Vagina (tissue), 2 donors: ENCODE measurements at places on chromosomes 6 and 20.

DNA sequence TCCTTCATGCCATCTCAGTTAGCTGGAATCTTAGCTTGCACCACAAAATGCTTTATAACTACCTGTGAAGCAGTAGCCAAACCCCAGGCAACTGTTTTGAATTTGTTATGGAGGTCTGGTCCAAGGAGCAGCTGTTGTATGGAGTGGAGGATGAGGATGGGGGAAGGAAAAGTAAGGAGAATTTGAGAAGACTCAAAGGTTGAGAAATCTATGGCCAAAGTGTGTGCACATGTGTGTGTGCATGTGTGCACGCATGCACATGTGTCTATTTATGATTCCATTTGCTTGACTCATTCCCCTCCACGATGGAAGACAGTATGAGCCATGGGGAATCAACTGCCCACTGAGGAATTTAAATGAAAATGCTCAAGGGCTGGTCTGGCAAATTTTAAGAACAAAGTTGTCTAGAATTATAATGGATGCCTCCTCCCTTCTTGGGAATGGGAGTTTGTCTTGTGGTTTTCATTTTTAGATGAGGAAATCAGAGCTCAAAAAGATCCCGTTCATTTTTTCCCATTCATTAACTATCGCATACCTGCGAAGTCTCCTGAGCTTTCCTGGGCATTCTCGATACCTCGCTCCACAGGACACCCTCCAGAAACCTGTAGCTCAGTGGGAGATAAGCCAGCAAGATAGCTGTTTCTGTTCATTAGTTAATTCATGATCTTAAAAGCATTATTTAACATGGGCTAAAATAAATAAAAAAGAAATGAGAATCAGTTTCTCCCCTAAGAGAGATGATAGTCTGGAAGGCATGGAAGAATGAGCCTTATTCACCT, 152.3 kb upstream of the NEDD9 start:
- no peak for DNase-seq
- no peak overlapping the region for H3K4me3 ChIP-seq
- H3K36me3 ChIP-seq = no peaks in the 10 kb centered on the region
- H3K27me3 ChIP-seq = no peaks in the 10 kb centered on the region
- H3K27ac ChIP-seq = no peak overlapping the region
- no peaks in the 10 kb centered on the region for H3K4me1 ChIP-seq

DNA sequence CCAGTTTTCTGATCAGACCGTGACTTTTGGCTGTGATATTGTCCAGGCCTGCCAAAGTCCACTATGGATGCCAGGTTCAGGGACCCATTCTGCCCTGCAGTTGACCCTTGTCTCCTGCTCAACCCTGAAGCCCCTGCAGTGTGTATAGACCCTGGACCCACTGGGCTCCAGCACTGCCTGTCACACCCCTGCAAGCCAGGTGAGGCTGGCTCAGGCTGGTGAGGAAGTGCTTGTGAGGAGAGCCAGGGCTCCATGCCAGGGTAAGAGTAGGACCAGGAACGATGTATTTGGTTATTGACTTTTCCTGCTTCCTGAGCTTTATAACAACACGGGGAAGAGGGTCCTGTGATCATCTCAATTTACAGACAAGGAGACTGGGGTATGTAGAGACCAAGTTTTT, 19.1 kb upstream of the CD93 start:
- H3K4me3 ChIP-seq = no peak overlapping the region
- H3K4me1 ChIP-seq = peaks cover 42% of the 10 kb centered on the region
- H3K27ac ChIP-seq = no peak overlapping the region
- DNase-seq = no peak
- H3K36me3 ChIP-seq = no peaks in the 10 kb centered on the region

DNA sequence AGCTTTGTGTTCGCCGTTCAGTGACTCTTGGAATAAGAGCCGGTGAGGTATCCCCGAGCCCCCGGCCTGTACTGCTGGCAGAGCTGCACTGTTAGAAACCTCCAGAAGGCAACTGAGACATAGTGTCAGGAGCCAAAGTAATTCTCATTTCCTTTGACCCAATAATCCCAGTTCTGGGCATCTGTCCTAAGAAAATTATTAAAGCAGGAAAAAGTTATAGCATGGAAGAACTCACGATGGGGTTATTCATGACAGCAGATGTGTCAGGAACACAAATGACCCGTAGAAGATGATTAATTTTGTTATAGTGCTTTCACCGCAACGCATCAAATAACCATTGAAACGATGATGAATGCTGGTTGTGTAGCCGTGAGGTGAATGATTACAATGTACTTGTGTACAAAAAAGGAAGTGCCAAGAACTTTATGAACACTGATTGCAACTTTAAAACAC, 20.3 kb downstream of the CYP21A2 start:
- H3K27ac ChIP-seq = no peak overlapping the region
- no peak for DNase-seq
- no peaks in the 10 kb centered on the region for H3K4me1 ChIP-seq
- no peak overlapping the region for H3K4me3 ChIP-seq
- H3K27me3 ChIP-seq = no peaks in the 10 kb centered on the region

DNA sequence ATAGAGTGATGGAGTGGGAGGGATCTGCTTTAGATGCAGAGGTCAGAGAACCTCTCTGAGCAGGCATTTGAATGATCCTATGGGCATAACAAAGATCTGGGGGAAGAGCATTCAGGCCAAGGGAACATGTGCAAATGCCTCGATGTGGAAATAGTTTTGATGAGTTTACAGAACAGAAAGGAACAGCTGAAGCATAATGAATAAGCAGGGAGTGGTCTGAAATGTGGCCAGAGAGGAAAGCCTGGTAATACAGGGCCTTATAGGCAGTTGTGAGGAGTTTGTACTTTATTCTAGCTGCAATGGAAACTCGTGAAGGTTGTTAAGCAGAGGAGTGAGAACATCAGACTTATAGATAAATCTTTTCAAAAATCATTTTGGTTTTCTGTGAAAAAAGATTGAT, 33.0 kb upstream of the ME1 start:
- H3K27me3 ChIP-seq = no peaks in the 10 kb centered on the region
- no peaks in the 10 kb centered on the region for H3K36me3 ChIP-seq
- no peak overlapping the region for H3K4me3 ChIP-seq
- H3K4me1 ChIP-seq = no peaks in the 10 kb centered on the region
- H3K27ac ChIP-seq = no peak overlapping the region
- no peak for DNase-seq

GRCh38 chr6:81668615-81669047, 83.8 kb downstream of the TENT5A start:
- no peak overlapping the region for H3K27ac ChIP-seq
- H3K27me3 ChIP-seq = no peaks in the 10 kb centered on the region
- no peaks in the 10 kb centered on the region for H3K4me1 ChIP-seq
- no peaks in the 10 kb centered on the region for H3K36me3 ChIP-seq

DNA sequence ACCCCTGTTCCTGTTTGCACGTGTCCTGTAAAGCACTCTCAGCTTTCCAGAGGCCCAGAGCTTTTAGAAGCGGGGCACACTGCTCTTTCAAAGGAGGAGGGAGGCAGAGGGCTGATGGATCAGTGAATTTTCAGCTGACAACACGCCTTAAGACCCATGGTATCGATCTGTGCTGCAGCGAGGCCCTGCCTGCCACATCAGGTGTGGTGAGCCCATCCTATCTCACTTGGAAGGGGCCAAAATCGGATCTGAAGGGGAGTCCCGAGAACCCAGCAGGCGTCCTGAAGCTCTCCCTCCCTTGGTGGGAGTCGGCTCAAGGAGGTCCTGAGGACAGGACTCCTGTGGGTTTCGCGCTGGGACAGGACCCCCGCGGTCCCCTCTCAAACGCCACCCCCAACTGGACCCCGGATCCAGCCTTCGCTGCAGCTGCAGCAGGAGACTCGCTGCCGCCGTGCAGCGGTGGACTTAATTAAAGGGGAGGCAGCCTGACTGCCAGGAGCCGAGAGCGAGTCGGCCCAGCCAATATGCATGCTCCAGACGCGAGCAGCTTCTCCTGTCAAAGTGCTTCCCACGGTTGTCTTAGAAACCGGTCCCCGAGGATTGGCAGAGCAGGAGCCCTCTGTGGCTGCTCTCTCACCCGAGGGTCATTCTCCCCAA, 580.0 kb upstream of the ZNF337 start:
- no peak overlapping the region for H3K4me3 ChIP-seq
- H3K27me3 ChIP-seq = no peaks in the 10 kb centered on the region

DNA sequence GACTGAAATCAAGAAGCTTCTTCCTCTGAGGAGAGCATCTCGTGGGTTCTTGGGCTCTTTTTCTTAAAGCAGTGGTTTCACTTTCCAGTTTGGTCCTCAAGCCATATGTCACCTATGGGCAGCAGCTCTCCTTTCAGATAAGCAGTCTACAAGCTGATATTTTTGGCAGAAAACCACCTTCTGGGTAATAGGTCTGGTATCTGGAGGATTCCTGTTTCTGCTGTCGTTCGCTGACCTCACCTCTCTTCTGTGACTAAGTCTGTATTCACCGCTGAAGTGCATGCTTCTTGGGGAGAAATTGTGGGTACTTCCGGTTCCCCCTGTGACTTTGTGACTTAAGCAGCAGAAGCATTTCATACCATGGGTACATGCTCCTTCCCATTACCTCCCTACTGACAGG, 193.6 kb downstream of the EDN1 start:
- DNase-seq = no peak
- H3K27ac ChIP-seq = no peak overlapping the region
- H3K4me1 ChIP-seq = no peaks in the 10 kb centered on the region
- H3K27me3 ChIP-seq = no peaks in the 10 kb centered on the region
- no peak overlapping the region for H3K4me3 ChIP-seq

DNA sequence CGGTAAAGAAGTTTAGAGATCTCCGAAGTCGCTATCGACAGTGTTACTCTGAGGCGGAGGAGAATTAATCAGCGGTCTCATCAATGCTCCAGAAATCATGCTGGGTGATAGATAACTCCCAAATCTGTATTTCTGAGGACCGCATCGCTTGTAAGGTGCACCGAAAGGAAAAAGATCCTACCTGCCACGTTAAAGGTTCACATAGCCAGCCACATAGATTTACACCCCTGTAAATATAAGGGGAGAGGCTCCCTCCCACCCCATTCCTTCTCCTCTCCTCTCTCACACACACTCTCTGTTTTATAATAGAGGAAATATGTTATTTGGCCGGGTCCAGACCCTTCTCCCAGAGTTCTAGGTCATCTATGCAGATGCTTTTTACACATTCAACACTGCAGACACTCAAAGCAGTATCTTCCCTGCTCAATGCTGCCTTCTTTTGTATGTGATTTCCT, 620 bp upstream of the DEK start:
- peaks cover 38% of the 10 kb centered on the region for H3K4me1 ChIP-seq
- H3K27ac ChIP-seq = peak overlapping the region; percentile 97
- no peak for DNase-seq

DNA sequence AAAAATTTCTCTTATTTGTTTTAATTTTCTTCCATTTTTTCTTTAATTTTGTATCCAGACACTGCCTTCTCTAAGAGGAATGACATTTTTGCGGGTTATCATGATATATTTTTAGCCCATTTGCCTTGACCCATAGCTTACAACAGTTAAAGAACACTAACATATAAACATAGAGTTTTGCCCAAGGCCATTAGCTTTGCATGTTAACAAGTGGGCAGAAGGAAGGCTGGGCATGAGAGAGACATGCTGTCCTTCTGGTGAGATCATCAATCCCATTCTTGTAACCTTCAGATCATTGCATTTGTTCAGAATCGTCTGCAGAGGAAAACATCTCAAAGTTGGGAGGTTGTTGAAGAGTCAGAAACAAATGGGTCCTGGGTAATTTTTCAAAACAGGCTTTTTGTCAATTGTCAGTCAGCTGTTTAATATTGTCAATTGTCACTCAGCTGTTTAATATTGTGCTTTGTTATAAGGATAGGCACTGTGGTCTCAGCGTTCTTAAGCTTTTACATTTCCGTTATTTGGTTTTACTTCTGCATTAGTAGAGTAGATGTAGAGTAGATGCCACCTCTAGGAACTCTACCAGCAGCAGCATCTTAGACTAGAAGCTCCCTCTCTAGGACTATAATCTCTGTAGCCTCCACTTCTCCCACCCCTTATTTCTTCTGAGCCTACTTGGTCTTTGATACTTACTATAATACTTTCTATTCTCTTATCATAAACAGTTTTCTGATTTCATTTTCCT, 243.1 kb downstream of the ESR1 start:
- no peaks in the 10 kb centered on the region for H3K36me3 ChIP-seq
- no peaks in the 10 kb centered on the region for H3K4me1 ChIP-seq
- no peak for DNase-seq

DNA sequence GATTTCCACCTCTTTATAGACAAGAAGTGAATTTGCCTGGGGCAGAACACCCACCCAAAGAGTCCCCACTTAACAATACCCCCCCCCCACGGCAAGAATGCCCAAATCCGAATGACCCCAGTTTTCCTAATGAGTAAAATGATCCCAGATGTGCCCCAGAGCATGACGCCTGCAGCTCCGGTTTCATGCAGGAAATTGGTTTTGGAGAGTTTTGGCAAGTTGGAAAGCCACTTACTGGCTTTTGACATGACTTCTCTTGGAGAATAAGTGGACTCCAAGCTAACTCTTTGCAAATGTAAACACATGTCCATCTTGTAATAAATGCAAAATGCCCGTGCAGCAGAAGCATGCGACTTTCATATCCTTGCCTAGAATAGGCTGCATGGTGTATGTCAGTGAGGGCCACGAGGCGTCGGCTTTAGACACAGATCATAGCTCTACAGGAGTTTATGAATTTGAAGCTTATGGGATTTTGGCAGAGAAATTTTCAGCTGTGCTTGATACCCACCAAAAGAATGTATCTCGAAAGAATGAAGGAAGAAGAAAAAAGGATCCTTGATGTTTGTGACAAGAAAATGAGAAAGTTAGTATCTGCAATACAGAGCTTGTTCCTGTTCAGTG, 24.2 kb downstream of the EDN3 start:
- H3K27me3 ChIP-seq = no peaks in the 10 kb centered on the region
- H3K4me1 ChIP-seq = peaks cover 20% of the 10 kb centered on the region
- H3K27ac ChIP-seq = no peak overlapping the region
- H3K4me3 ChIP-seq = no peak overlapping the region
- H3K36me3 ChIP-seq = peaks cover 10% of the 10 kb centered on the region

DNA sequence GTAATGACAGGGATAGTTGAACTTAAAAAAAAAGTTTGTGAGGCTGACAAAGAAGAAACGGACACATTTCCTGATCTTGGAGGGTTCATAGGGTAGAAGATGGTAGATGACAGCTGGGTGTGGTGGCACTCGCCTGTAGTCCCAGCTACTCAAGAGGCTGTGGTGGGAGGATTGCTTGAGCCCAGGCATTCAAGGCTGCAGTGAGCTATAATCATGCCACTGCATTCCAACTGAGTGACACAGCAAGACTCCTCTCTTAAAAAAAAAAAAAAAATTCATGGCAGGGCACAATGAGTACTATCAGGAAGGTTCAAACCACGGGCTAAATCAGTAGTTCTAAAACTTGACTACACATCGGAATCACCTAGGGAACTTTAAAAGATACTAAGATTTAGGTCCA, 2.0 kb upstream of the MICA start:
- peak overlapping the region; percentile 99 for H3K27ac ChIP-seq
- H3K4me1 ChIP-seq = peaks cover 70% of the 10 kb centered on the region
- H3K27me3 ChIP-seq = no peaks in the 10 kb centered on the region
- no peaks in the 10 kb centered on the region for H3K36me3 ChIP-seq
- H3K4me3 ChIP-seq = peak overlapping the region; percentile 94
- DNase-seq = no peak

- H3K27ac ChIP-seq = no peak overlapping the region
- DNase-seq = no peak
- peaks cover 31% of the 10 kb centered on the region for H3K4me1 ChIP-seq
- no peaks in the 10 kb centered on the region for H3K27me3 ChIP-seq
Measured at GRCh38 chr20:35314816-35315631, 22.8 kb upstream of the FAM83C start.

- H3K27ac ChIP-seq = no peak overlapping the region
- no peak overlapping the region for H3K4me3 ChIP-seq
- peak; percentile 76 for DNase-seq
- peaks cover 12% of the 10 kb centered on the region for H3K4me1 ChIP-seq
Measured at GRCh38 chr20:63826753-63827152, 4.3 kb downstream of the ZBTB46 start.

- no peaks in the 10 kb centered on the region for H3K27me3 ChIP-seq
- no peak overlapping the region for H3K27ac ChIP-seq
- DNase-seq = no peak
Measured at GRCh38 chr6:77231438-77232305, 231.6 kb downstream of the HTR1B start.

GRCh38 chr20:3653921-3654320, 9.3 kb downstream of the GFRA4 start:
- no peak overlapping the region for H3K4me3 ChIP-seq
